ENCODE measurements at places on chromosomes 3 and 15.

- no peak for DNase-seq
These were observed 130.6 kb downstream of the SMAD6 start for GRCh38 chr15:66832664-66833063.

DNA sequence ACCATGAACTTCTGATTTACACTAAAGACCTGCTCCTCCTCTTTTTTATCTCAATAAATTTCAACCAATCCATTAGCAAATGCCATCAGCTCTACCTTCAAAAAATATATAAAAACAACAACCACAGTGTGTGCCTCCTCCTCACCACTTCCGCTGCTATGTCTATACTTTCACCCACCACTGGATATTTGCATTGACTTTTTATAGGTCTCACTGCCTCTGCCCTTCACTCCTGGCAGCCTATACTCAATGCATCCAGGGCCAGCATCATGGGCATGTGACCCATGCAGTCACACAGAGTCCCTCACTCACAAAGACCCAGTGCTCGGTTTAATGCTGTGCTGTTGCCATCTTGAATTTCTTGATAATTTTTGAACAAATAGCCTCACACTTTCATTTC is 53.5 kb upstream of the CCDC54 start:
- DNase-seq = no peak

GRCh38 chr3:156761007-156761406 is 65.1 kb upstream of the LEKR1 start:
- DNase-seq = no peak

- DNase-seq = no peak
These were observed 56.6 kb downstream of the CEP63 start for GRCh38 chr3:134542287-134542958.

GRCh38 chr3:55636300-55637195 is 149.4 kb upstream of the WNT5A start:
- no peak for DNase-seq

GRCh38 chr3:29606416-29606815 is 325.5 kb downstream of the RBMS3 start:
- DNase-seq = no peak

DNA sequence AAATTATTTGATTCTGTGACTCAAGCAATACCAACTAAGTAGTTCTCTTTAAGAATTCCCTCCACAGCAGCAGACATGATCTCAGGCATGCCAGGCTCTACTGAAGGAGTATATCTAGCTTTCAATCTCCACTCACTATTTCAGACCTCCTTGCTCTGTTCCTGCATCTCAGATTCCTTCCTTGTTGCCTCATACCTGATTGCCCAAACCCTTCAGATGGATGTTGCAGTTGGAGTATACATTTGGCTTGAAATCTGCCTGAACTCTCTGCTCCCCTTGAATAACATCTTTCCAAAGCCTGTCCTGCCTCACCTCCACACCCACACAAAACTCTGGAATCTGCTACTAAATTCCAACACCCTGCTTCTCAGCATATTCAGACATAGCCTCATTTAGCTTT is 19.8 kb upstream of the TM4SF4 start:
- no peak for DNase-seq

DNA sequence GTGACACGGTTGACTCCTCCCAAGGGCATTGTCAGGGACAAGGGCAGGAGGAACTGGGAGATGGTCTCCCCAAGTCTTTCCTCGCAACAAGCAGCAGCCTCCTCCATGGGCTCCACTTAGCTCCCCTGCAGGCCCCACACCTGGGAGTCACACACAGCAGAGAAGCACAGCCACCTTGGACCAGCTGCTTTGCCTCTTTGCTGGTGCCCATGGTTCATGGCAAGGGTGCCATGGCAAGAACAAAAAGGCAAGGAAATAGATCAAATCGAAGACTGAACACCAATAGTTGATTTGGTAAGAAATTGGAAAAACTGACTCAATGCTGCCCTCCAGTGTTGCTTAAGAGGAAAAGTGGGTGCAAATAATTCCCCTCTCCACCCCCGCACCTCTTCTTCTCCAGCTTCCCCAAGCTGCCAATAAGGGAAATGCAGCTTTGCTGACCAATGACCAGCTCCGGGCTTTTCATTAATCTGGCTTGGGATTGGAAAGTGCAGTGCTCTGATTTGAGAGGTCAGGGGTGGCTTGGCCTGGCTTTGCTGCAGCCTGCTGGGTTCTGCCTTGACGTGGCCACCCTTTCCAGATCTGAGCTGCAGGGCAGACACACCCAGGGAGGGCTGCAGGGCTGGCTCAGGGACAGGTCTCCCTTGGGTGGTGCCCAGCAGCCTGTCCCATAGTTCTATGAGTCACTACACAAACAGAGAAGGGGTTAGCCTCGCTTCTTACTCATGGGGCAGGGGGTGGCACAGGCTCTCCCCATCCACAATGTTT is 162.0 kb downstream of the KLF13 start:
- DNase-seq = peak; percentile 79

GRCh38 chr3:160986069-160986468 is 119.1 kb downstream of the B3GALNT1 start:
- DNase-seq = no peak

DNA sequence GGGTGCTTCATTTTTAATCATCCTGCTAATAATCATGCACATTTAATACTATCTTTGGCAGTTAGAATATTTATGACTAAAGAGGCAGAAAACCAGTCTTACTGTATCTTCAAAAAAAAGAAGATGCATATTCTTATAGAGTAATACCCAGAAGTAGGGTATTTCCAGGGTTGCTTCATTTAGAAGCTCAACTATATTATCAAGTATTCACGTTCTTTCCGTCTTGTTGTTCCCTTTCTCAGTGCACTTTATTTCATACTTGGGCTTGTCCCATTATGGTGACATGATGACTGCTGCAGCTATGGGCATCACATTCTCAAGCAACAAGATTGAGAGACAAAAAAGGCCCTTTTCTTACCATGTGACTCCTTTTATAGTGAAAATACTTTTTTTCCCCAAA is 96.8 kb upstream of the ASB14 start:
- DNase-seq = no peak

DNA sequence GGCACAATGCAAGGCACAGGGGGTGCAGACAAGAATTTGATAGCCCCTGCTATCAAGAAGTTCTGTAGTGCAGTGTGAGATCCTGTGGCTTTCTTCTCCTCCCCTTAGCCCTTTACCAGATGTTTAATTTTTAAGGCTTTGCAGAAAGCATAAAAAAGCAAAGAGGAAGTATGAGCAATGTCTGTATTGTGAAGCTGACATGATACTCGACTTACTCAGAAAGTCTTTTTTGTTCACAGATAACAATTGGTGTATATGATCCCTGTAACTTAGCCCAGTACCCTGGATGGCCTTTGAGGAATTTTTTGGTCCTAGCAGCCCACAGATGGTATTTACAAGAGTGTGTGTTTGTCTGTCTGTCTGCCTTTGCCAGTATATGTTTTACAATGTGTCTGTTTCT is 58.9 kb downstream of the ATG7 start:
- no peak for DNase-seq

DNA sequence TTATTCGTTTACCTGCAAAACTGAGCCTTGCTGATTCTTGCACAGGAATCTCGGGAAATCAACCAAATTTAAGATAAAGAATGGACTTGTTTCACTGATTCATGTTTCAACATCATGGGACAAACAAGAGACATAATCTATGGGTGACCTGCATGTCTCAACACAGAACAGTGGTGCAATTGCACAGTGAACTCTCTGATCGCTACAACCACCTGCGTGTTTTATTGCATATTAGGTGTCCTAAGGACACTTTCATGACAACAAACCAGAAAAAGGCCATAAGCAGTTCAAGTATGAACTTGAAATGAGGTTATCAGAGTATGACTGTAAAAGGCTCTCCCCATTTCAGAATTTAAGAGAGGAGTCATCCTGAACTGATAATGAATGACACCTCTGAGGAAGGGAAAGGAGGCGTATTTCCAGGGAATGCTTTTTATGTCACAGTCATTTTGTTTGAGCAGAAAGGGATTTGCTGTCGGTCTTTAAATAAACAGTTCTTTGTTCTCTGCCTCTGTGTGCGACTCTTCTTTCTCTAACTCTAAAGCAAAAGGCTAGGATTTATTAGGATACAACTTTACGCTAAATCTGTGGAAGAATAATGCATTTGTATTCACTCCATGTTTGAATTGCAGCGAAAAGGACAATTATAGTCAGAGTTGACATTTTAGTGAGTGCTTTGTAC is 167.2 kb downstream of the RBMS3 start:
- no peak for DNase-seq

GRCh38 chr3:143795874-143796273 is 52.4 kb downstream of the SLC9A9 start:
- no peak for DNase-seq

DNA sequence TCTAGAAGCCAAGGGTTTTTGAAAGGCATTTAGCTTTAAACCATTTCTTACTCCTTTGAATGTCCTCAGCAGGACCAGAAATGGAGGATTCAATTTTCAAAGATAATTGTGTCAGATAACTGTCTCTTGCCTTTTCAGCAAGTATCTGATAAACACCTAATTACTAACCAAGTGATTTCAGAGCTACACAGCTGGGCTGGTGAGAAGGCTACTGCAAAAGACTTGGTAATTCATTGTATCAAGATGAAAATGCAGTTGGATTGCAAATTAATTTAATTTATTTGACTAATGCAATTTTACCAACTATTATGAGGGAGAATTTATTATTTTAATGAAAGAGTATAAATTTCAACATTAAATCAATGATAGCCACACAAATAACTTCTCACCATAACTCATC is 165.4 kb downstream of the ROBO1 start:
- DNase-seq = no peak

DNA sequence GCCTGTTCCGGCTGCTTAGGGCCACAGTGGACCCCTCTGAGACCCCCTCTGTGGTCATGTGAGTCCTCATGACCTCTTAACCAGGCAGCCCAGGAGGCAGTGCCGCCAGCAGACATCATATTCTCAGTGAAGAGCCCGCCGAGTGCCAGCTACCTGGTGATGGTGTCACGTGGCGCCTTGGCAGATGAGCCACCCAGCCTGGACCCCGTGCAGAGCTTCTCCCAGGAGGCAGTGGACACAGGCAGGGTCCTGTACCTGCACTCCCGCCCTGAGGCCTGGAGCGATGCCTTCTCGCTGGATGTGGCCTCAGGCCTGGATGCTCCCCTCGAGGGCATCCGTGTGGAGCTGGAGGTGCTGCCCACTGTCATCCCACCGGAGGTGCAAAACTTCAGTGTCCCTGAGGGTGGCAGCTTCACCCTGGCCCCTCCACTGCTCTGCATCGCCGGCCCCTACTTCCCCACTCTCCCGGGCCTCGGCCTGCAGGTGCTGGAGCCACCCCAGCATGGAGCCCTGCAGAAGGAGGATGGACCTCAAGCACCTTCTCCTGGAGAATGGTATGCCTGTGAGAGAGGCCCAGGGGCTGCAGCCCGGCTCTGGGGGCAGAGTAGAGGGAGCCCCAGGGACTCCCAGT is 176.1 kb downstream of the TBC1D2B start:
- no peak for DNase-seq

All from GOT3 (cell line).